ENCODE measurements at places on chromosomes 5 and 9.

- no peak overlapping the region for H3K27ac ChIP-seq
- no peak overlapping the region for H3K4me3 ChIP-seq
- no peak for DNase-seq
- peaks cover 32% of the 10 kb centered on the region for H3K4me1 ChIP-seq
- H3K27me3 ChIP-seq = peaks cover 7% of the 10 kb centered on the region
- peaks cover 25% of the 10 kb centered on the region for H3K36me3 ChIP-seq
Measured at GRCh38 chr9:124855566-124855943, 2.3 kb downstream of the WDR38 start.

DNA sequence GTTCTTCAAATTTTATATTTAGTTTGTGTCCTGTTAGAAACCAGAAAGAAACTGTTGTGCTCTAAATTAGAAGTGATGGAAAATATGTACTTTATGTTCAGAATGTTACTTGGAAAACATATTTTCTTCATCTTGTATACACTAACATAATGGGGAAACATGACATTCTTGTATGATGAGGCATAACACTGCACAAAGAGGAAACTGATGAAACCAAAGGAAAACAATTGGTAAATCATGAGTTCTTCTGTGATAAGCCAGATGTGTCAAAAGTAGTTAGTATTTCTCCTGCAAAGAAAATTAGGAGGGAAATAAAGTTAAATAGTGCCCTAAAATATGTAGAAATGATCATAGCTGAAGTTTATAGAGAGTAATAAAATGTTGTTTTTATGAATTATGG, 111.1 kb upstream of the FBN2 start:
- no peak overlapping the region for H3K27ac ChIP-seq
- no peaks in the 10 kb centered on the region for H3K27me3 ChIP-seq
- no peaks in the 10 kb centered on the region for H3K36me3 ChIP-seq
- H3K4me3 ChIP-seq = no peak overlapping the region
- no peak for DNase-seq

DNA sequence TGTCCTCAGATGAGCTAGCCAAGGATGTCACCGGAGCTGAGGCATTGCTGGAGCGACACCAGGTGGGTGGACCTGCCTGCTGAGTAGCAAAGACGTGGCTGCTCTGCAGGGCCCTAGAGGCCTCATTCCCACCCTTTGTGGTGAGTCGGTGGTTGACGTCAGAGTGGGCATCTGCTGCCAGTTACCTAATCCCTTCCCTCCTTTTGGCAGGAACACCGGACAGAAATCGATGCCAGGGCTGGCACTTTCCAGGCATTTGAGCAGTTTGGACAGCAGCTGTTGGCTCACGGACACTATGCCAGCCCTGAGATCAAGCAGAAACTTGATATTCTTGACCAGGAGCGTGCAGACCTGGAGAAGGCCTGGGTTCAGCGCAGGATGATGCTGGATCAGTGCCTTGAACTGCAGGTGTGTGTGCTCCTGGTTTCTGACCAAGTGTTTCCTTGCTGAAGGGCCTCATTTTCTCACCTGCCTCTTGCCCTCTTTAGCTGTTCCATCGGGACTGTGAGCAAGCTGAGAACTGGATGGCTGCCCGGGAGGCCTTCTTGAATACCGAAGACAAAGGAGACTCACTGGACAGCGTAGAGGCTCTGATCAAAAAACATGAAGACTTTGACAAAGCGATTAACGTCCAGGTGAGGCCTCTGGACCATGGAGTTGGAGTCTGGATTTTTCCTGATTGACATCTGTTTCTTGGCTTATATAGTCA, 48.9 kb downstream of the DYNC2I2 start:
- no peak overlapping the region for H3K27ac ChIP-seq
- H3K4me1 ChIP-seq = no peaks in the 10 kb centered on the region
- peaks cover 58% of the 10 kb centered on the region for H3K36me3 ChIP-seq
- no peak for DNase-seq
- no peaks in the 10 kb centered on the region for H3K27me3 ChIP-seq

GRCh38 chr9:77906991-77907390, 124.6 kb downstream of the GNAQ start:
- H3K27ac ChIP-seq = no peak overlapping the region
- H3K4me3 ChIP-seq = no peak overlapping the region
- H3K36me3 ChIP-seq = peaks cover 28% of the 10 kb centered on the region
- no peak for DNase-seq

- peaks cover 11% of the 10 kb centered on the region for H3K4me1 ChIP-seq
- no peak for DNase-seq
- H3K4me3 ChIP-seq = peak within 1 kb of the TSS; percentile 80
Measured at GRCh38 chr5:122078116-122079110, at the start of gene LOX. TSS of gene LOX (minus strand) at chr5:122078259. CDS start at chr5:122077985, 274 bp downstream.

- no peaks in the 10 kb centered on the region for H3K36me3 ChIP-seq
- no peak overlapping the region for H3K4me3 ChIP-seq
- no peaks in the 10 kb centered on the region for H3K4me1 ChIP-seq
- H3K27ac ChIP-seq = no peak overlapping the region
- no peak for DNase-seq
Measured at GRCh38 chr9:32832346-32832745, 49.0 kb downstream of the TMEM215 start.

DNA sequence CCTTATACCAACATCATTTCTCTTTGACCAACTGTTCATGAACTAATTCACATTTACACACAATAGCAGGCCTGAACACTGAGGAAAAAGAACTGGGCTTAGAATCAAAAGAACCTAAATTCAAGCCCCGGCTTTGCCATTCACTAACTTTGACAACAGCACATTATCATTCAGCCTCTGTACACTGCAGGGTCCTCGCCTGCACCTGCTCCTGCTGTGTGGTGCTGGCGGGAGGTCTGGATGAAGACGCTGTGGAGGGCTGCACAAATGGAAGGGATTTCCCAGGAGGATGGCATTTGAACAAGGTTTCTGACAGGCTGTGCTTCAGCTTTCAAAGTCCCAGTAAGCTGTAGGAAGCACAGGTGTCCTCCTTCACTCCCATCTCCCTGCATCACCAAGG, 151.2 kb downstream of the ZDHHC21 start:
- H3K4me3 ChIP-seq = no peak overlapping the region
- H3K27me3 ChIP-seq = peaks cover 2% of the 10 kb centered on the region
- DNase-seq = no peak
- no peaks in the 10 kb centered on the region for H3K4me1 ChIP-seq
- H3K36me3 ChIP-seq = no peaks in the 10 kb centered on the region

DNA sequence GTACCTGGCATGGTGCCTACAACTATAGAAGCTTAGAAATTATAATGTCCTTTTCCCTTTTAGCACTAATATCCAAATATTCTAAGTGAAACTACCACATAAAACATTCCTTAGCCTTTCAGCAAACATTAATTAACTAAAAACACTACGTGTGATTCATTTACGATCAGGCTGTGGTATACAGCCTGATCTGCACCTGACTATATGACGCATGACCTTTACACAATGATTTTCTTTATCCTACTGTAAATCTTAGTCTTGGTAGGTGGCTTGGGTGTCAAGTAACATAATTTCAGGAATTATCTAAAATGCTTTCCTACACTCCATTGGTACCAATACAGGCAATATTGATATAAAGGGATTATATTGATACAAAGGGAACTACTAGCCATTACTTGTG, 686.7 kb downstream of the DTWD2 start:
- no peaks in the 10 kb centered on the region for H3K27me3 ChIP-seq
- no peak overlapping the region for H3K4me3 ChIP-seq
- no peak for DNase-seq
- no peaks in the 10 kb centered on the region for H3K36me3 ChIP-seq

- no peaks in the 10 kb centered on the region for H3K36me3 ChIP-seq
- peaks cover 3% of the 10 kb centered on the region for H3K27me3 ChIP-seq
- H3K4me1 ChIP-seq = no peaks in the 10 kb centered on the region
Measured at GRCh38 chr9:7507566-7508270, 291.9 kb downstream of the DMAC1 start.

DNA sequence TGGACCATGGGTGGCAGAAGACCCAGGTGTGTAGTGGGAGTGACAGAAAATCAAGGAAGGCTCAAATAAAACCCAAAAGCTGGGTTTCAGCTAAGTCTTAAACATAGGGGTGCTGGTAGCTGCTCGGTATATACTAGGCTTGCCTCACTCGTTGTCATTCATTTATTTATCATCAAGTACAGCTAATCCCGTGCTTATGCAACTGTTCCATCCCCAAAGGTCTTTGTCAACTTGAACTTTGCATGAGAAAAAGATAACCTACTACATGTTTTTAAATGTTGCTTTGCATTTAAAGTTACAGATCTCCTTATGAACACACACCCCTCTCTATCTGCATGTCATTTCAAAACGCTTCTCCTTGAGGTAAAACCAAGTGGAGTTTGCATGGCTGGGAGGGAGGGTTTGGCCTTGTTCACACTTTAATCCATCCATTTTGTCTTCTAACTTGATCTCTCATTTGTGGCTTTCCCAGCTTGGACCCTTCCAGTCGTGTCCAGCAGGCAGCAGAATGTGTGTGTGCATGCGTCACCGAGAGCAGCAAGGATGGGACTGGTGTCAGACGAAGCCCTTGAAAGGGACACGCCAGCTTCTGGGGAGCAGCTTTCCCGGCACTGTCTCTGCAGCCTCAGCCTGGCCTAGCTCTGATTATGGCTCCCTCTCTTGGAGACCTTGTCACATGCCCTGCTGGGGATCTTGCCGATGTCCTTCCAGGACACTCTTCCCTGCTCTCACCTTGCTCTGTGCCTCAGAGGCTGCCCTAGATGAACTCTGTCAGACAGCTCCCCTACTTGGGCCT, 133.5 kb downstream of the GADD45G start:
- peak overlapping the region; percentile 86 for H3K27ac ChIP-seq
- H3K27me3 ChIP-seq = no peaks in the 10 kb centered on the region
- no peak for DNase-seq
- H3K4me1 ChIP-seq = peaks cover 70% of the 10 kb centered on the region

GRCh38 chr5:94021246-94021645, 279.8 kb upstream of the POU5F2 start:
- no peaks in the 10 kb centered on the region for H3K4me1 ChIP-seq
- no peaks in the 10 kb centered on the region for H3K27me3 ChIP-seq
- DNase-seq = no peak

GRCh38 chr5:68730220-68730978, 363.4 kb upstream of the SLC30A5 start:
- H3K27ac ChIP-seq = no peak overlapping the region
- no peaks in the 10 kb centered on the region for H3K4me1 ChIP-seq
- no peak overlapping the region for H3K4me3 ChIP-seq
- DNase-seq = no peak
- peaks cover 3% of the 10 kb centered on the region for H3K27me3 ChIP-seq

- H3K4me3 ChIP-seq = no peak overlapping the region
- no peaks in the 10 kb centered on the region for H3K4me1 ChIP-seq
- H3K27ac ChIP-seq = no peak overlapping the region
- no peaks in the 10 kb centered on the region for H3K27me3 ChIP-seq
- no peaks in the 10 kb centered on the region for H3K36me3 ChIP-seq
Measured at GRCh38 chr5:39485079-39485478, 60.3 kb upstream of the DAB2 start.

DNA sequence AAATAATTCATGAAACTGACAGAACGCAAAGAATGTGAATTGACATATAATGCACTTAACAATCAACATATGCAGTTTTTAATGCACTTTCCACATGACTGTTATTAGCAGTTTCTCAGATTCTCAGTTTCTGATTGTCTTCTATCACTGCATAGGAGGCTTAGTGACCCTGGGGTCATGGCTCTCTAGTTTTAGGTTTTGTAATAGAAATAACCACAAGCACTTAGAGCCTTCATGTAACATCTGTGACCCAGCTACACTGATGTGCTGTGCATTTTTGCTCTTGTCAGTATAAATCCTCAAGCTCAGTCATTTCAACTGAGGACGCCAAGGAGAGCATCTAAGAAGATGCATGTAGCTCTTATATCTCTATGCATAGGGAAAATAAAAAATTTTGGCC, 163.1 kb upstream of the IZUMO3 start:
- no peaks in the 10 kb centered on the region for H3K27me3 ChIP-seq
- no peak overlapping the region for H3K27ac ChIP-seq
- no peaks in the 10 kb centered on the region for H3K4me1 ChIP-seq

GRCh38 chr5:67588389-67588788, 391.8 kb upstream of the CD180 start:
- no peak for DNase-seq
- H3K27me3 ChIP-seq = peaks cover 3% of the 10 kb centered on the region
- no peaks in the 10 kb centered on the region for H3K36me3 ChIP-seq
- no peak overlapping the region for H3K4me3 ChIP-seq
- no peak overlapping the region for H3K27ac ChIP-seq

DNA sequence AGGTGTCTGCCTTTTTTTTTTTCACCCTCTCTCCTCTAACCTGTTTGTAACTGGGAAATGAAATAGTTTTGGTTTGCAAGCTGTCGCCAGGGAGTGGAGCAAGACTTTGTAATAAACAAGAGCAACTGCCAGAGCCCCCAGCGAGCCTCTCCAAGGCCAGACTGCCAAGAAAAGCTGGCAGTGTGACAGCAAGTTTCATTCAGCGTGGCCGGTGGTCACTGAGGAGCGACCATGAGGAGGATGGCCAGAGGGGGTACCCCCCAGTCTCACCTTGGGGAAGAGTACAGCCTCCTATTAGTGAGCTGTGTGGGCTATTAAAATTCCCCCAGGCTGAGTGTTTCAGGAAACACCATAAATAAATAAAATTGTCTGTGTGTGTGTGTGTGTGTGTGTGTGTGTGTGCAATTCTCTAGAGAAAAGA, 49.9 kb downstream of the ZFAND5 start:
- no peaks in the 10 kb centered on the region for H3K36me3 ChIP-seq
- H3K4me1 ChIP-seq = no peaks in the 10 kb centered on the region

DNA sequence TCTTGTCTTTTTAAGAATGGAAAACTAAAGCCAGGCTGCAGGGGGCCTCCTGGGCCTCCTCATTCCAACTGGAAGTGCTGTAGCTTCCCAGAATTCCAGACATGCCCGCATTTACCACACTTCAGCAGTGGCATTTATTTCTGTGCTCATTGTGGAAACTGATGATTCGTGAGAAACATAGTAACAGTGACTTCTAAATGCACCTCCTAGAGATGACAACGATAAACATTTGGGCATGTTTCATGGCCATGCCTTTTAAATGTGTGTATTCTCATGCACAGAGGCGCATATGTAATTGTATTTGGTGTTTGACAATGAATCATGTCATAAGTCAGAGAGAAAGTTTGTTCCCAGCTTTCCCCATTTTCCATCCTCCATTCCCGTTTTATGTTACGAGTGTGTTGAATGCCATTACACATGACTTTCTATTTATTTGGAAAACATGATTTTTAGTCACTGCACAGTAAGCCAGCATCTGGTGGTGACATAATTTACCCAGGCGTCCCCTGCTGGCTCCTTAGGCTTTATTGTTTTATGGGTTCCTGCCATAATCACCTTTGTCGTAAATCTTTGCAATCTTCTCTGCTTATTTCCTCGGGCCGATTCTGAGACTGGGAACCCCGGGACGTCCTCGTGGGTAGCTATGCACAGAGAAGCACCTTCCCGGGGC, 68.8 kb upstream of the FCN2 start:
- no peak overlapping the region for H3K27ac ChIP-seq
- no peak overlapping the region for H3K4me3 ChIP-seq
- H3K4me1 ChIP-seq = no peaks in the 10 kb centered on the region
- no peaks in the 10 kb centered on the region for H3K27me3 ChIP-seq
- no peak for DNase-seq

DNA sequence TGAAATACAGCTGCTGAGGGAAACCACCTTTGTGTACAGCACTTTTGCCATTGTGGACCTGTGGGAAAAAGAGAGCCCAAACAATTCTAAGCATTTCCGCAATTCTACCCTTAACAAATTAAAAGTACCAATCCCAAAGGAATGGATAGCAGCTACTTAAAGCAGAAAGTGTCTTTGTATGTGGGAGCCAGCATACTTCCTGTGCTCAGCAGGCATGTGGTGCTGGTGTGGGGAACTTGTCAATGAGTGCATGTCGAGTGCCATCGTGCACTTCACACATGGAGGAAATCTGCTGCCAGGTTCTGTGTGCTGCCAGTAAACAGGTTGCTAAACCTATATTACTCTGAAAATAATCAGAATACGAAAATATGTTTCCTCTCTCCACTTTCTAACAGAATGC, 399.0 kb downstream of the LRRC70 start:
- H3K4me1 ChIP-seq = no peaks in the 10 kb centered on the region
- no peaks in the 10 kb centered on the region for H3K27me3 ChIP-seq
- no peak for DNase-seq
- no peak overlapping the region for H3K27ac ChIP-seq
- H3K36me3 ChIP-seq = no peaks in the 10 kb centered on the region

Measured in activated T-helper 1 cell treated with anti-CD3 and anti-CD28 coated beads, Interleukin-12 subunit alpha, Interleukin-12 subunit beta, Interleukin-2, Interleukin-4 antibody, amounts not matched to agents 30 ng/mL and 10 ng/mL and 1 ng/mL, durations not matched to agents 14 hours and 24 hours and 36 hours (primary cell).